ENCODE measurements at places on chromosomes 2 and 18. TPM values are rescaled to one million over a fixed set of nuclear protein-coding genes. Genes with fewer than 3 reads are reported as not detected.
A peak's percentile ranks its signal among the peaks of the same experiment; 100 is the strongest.

The PRKRA gene
- 55.1 TPM for total RNA-seq

The MBP gene
- 0.53 TPM for total RNA-seq

The CPLX4 gene
- not detected for total RNA-seq

The EFEMP1 gene
- 3,607 TPM for total RNA-seq

The TMEFF2 gene
- 0.04 TPM for total RNA-seq

The SSB gene
- total RNA-seq = 115 TPM

The RTP5 gene
- not detected for total RNA-seq

The XIRP2 gene
- not detected for total RNA-seq

The C2orf80 gene
- total RNA-seq = not detected

The TCF23 gene
- total RNA-seq = not detected

- no peak for DNase-seq
These were observed 72.5 kb downstream of the ACOXL start for GRCh38 chr2:110804915-110805314.

- no peak for DNase-seq
These were observed 276.3 kb downstream of the CTNNA2 start for GRCh38 chr2:79788952-79789651.

GRCh38 chr2:60872510-60872928 lies 8.9 kb upstream of the REL start:
- no peak for DNase-seq

DNA sequence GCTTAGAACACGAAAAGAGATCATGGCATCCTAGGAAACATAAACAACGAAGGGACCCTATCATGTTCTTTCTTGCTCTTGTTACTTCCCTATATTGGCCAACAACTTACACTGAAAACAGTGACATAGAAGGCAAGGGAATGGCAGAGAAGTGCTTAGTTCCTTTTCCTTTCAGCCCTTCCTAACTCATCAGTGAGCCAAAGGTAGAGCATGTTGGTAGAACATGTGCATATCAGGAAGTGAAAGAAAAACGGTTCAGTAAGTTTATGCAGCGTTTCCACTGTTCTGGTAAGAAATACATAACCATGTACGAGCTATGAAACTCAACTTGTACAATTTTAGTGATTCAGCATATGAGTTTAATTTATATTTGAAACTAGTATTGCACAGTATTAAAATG lies 21.7 kb downstream of the AKAIN1 start:
- DNase-seq = no peak

DNA sequence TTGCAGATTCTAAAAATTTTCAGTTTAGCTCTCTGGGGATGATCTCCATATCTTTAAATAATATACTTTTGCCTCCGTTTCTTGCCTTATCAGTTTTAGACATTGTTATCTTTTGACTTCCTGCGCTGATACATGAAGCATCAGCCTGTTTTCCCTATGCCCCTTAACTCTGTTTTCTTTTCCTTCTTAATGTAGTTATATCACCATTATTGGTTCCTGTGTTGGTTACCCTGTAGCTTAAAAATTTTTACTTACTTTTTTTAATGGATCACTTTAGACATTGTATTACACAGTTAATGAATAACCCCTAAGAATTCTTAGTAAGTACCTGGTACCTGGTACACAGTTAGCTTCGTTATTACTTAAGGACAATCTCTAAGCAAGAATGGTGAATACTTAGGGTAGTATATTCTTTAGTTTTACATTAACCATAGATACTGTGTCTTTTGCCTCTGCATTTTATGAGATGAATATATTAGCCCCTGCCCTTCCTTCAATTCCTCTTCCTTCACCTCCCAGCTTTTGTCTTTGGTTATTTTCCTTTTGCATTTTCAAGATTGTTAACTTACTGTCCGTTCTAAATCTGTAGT lies 40.9 kb downstream of the BABAM2 start:
- no peak for DNase-seq

- no peak for DNase-seq
These were observed 114.0 kb downstream of the LYPD6B start for GRCh38 chr2:149152469-149152953.

DNA sequence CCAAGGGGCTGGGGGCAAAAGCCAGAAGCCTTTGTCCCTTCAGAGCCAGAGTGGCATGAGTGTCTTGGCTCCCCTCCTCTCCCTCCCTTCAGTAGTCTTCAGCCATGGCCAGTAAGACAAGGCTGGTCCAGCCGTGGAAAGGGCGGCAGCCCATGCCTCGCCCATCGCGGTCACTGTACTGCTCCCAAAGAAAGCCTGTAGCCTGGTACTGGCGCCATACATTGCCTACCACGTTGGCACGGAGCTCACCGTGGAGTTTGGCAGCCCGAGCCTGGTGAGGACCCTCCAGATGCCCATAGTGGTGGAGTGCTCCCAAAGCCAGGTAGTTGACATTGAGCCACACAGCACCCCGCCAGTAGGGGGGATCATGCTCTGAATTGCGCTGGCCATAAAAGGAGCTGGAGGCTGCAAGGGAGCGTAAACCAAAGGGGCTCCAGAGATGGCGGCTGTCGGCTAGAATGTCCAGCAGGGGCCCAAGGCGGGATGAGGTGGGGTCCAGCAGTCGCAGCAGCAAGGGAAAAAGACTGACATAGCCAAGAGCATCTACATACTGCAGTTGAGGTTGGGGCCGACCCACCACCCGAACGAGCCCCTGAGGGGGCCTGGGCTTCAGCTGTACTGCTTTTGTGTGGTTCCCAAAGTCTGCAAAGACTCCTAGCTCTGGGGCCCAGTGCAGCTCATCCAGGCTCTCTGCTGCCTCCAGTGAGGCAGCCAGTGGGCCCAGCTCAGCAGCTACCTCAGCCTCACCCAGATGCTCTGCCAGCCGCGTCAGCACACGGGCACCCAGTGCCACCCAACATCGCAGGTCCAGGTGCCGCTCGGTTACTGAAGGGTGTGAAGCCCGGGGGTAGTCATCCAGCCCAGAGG lies 3.2 kb downstream of the WBP1 start:
- no peak for DNase-seq

DNA sequence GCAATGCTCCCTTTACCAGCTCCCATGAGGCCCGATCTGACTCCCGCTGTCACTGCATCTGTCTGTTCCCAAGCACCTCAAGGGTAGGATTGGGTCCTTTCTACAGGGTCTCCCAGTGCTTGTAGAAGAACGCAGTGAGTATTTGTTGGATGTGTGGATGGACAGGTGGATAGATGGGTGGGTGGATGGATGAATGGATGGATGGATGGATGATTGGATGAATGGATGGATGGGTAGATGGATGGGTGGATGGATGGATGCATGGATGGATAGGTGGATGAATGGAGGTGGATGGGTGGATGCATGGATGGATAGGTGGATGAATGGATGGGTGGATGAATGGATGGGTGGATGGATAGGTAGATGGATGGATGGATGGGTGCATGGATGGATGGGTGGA lies 91.6 kb downstream of the HS1BP3 start:
- no peak for DNase-seq

GRCh38 chr18:331221-331821 lies 63.5 kb upstream of the THOC1 start:
- DNase-seq = no peak

DNA sequence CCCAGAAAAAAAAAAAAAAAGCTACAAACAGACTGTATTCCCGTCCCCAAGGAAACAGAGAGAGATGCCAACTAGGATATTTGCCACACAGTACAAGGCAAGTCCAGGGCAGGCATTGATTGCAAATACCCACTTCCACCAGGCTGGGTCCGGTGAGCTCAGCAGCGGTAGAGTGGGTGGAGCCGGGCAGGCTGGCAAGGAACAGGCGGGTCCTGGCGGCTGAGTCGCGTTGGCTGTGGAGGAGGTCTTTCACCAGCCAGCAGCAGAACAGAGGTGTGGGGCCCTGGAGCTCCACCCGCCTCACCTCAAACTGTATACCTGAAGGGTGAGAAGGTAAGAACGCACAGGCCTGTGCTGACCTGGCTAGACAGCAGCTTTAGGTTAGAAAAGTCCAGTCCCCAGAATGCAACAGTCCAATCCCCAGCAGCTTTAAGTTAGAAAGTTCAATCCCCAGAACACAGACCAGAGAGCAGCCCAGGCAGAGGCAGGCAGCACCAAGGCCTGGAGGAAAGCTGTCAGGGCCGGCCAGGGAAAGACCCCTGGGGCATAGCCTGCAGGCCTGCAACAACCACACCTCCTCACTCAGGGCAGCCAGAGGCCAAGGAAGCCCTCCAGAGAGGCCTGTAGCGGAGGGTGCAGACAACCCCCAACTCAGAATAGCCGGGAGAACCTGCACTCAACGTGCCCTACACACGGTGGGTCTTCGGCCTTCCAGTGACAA lies 21.9 kb upstream of the MTERF4 start:
- DNase-seq = no peak

DNA sequence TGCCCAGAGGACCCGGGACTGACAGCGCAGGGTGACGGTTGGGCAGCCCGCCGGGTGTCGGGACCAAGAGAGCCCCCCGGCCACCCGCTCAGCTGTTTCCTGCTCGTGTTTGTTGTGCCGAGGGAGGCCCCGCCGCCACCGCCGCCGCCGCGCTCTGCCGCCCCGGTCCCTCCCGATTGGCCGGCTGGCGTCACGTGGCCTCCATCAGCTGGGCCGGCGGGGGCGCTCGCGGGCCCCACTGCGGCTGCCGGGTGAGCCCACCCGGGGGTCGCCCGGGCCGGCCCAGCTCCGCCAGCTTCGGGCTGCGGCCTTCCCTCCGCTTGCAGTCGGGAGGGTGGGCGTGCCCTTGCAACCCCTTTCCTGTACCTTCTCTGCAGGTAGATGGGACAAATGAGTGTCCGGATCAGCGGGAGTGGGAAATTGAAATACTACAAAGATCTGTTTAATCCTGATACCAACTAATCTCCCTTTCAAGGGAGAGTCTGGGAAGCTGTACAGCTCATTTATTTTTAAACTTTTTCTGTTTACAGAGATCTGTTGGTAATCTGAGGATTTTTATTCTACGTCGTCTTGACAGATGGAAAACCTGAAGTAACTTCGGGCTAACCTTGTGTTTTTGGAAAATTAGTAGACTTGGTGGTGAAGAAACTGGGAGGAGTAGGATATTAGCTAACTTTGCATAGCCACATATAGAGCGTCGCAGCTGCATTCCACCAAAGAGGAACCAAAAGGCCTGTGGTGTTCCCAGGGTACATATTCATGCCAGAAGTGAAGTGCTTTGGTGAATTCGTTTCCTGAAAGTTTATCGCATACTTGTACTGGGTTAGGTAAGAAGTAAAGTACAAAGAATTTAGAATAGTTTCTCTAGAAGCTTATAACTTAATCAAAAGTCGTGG lies 1.2 kb downstream of the YPEL5 start:
- DNase-seq = no peak

DNA sequence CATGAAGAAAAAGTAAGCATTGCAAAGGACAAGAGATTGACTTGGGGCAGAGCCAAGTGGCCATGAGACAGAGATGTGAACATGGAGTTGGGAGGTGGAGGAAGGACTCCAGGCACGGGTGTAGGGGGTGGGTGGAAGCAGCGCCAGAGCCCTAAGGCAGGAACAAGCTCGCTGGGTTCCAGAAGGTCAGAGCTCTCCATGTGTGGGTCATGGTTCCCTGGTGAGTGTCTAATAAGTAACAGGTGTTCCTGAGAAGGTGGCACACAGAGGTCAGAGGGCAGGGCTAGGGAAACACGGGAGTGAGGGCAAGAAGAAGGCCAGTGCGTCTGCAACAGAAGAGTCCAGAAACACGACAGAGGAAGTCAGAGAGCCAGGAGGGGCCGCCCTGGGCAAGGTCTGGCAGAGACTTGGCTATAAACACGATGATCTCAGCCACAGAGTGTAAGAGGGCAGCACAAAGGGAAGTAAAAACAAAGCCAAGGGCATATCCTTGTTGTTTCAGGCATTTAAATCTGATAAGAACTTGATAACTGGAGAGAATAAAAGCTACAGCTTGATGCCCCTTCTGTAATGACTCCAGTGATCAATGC lies 260.8 kb downstream of the TGIF1 start:
- peak; percentile 92 for DNase-seq

DNA sequence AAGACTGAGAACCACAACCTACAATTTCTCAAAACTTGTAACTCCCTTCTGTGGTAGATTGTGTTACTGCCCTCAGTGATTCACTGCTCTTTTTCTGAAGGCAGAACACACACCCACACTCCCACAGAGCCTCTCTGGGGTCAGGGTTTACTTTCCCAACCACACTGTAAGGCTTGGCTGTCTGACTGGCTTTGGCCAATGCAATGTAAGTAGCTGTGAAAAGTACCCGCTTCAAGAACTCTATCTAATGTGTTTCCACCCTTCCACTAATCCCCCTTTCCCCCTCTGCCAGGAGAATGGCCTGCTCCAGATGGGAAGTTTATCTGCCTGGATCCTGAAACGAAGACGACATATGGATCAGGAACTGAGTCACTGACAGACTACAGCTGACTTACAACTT lies 222.7 kb downstream of the CDH2 start:
- no peak for DNase-seq

DNA sequence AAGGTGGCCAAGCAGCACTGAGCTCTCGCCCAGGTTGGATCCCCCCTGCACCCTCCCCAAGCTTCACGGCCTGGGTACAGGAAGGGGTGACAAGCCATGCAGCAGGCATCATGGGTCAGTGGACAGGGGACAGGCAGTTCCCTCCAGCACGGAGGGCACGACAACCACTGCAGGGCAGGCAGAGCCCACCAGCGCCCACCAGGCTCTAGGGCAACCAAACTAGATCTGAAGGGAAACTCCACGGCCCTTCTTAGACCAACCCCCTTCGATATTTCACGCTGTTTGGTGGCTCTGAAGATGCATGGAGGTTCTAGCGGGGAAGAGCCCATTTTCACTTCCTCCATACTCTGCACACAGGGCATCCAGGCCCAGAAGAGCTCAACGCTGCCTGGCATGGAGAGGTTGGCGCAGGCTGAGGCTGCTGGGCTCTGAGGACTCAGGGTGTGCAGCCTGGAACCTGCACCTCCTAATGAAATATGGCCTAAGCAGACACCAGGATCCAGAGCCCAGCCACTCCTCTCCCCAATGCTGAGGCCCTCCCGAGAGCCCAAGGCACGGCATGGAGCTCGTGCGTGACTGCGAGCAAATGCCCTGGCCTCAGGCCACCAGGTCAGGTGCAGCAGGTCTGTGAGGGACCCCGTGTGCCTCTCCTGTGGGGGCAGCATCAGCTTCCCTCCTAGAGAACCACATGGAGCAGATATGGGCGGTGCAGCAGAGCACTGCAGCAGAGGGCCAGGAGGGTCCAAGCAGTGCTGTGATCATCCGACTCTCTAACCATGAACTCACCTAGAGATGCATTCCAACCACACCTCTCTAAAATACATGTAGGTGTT lies 8.7 kb upstream of the MTERF4 start:
- no peak for DNase-seq

DNA sequence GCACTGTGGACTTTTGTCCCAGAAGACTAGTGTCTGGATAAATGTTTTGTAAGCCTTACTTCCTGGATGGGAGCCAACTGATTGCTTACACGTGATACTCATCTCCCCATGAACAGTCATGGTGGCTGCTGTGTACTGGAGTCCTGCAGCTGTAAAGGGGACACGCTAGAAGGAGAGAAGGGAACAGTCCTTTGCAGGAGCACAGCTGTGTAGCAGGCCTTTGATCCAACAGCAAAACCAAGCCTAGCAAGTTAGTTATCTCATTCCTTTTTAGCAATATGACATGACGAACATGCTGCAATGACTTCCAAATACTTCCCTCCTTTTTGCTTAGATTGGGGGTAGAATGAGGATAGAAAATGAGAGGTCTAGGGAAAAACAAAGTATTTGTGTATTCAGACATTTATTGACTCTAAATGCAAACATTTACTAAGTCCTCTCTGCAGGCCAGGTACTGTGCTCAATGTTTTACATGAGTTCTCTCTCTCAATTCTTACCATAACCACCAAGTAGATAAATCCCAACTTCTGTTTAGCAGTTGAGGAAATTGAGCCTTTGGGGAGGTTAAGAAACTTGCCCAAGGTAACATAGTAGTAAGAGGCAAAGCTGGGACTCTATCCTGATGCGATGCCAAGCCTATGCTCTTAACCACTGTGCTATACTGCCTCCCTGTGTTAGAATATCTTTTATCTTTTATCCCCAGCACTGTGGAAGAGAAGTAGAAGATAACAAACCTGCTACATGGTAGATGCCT lies 55.4 kb upstream of the CD28 start:
- DNase-seq = no peak
